Activated T-helper 1 cell treated with anti-CD3 and anti-CD28 coated beads, Interleukin-2, amount 50 U/mL, for 16 hours (primary cell): ENCODE measurements at places on chromosomes 1 and 21.

DNA sequence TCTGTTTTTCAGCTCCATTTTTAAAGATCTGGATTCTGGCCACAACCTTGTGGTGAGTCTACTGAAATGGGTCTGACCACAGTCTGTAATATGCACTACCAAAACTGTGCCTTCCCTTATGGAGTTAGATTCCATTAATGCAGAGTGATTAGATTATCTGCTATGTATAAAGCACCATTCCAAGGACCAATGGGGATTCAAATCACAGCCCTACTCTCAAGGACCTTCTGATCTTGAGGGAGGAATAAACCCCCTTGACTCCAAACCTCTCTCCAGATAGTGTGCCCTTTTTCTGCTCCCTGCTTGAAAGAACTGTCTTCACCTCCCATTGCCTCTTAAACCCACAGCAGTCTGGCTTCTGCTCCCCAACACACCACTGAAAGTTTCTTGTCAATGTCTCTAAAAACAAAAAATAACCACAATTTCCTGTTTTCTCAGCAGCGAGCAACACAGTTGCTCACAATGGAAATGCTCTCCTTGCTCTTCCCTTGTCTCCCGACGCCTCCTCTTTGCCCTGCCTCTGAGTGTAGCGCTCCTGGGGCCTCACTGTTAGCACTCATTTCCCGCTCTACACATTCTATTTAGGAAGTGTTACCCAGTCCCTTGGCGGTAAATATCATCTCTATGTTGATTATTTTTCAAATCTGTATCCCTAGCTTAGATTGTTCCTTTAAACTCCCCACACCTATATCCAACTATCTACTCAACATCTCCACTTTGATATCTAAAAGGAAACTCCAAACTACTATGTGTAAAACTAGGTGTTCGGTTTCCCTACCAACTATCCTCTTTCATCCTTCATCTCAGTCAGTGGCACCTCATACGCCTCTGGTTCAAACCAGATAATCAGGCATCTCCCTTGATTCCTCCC, 13.6 kb downstream of the PCNX2 start:
- DNase-seq = no peak

DNA sequence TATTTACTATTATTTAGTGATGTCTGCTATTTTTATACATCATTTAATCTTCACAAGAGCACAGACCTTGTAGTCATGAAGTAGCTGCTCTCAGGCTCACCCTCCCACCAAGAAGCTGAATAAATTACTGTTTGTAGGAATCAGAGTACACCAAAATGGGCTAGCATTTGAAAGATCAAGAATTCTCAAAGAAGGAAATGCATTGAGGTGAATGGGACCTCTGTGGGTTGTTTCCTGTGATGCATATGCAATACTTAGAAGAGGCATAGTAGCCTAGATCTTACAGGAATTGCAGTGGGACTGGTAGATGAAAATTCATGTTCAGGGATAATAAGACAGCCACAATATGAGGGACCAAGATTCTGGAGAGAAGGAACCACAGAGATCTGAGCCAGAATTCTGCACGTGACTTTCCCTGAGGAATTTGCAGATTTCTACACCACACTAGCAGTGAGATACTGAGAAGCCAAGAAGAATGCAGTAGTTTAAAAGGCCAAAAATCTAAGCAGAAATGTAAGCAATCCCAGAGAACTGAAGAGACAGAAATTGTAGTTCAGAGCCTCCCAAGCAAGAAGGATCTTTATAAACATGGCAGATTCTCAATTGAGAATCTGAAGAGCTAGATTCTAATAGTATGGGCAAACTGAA, 307.0 kb downstream of the ST6GALNAC3 start:
- DNase-seq = no peak

GRCh38 chr1:44565259-44565750, 109.0 kb downstream of the TMEM53 start:
- no peak for DNase-seq

DNA sequence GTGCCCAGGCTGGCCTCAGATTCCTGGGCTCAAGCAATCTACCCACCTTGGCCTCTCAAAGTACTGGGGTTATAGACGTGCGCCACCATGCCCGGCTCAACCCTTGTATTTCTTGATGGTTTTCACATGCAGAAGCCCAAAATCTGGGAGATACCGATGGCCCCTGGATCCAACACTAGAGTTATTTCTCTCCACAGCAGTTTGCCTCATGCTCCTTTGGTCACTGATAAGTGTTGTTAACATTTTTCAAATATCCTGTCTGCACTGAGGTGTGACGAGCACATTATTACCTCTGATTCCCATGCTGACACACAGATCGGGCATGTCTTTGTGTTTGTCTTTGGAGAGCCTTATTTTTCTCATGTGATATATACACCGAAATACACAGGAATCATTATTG, 107.0 kb downstream of the KIF26B start:
- DNase-seq = no peak

DNA sequence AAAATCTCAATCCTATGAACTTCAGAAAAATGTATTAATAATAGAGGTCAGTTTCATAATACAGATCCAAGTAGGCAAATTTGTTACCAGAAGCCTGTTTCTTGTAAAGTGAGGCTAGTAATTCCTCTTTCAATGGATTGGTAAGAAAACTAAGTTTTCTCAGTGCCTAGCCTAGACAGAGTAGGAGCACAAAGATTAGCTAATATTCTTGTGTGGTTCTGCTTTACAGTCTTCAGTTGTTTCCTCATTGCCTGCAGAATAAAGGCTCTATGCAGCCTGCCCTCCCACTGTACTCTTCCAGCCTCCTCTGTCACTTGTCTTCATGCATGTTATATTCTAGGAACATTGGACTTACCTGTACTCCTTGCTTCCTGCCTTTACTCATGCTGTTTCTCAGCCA, 2.4 kb upstream of the PPP1R15B start:
- DNase-seq = no peak

DNA sequence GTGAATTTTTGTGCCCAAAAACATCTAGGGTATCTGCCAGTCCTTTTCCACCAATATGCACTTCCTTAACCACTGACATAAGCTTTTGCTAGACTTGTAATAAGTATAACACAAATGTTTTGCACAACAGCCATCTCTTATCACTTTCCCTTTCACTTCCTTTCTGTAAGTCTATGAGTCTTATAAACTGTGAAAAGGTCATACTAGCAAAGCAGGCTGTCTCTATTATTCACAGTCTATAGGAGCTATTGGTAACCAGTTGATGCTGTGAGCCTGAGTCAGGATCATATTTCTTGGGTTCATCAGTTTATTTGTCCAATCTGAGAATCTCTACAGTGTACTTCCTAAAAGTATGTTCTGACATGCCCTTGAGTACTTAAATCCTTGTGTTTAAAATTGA, 172.6 kb downstream of the CHRM3 start:
- DNase-seq = no peak

GRCh38 chr1:5646486-5647149, 345.6 kb downstream of the NPHP4 start:
- no peak for DNase-seq

DNA sequence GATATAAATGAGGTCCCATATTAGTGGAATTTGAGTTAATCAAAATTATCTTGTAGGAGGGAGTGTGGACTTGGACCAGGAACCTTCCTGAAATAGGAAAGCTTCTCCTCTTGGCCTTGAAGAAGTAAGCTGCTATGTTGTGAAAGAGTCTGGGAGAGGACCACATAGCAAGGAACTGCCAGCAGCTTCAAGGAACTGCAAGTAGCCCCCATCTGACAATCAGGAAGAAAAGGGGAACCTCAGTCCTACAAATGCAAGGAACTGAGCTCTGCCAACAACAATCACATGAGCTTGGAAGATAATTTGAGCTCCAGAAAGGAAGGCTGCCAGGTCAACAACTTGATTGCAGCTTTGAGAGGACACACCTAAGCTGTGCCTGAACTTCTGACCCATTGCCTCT, 8.2 kb upstream of the PRMT6 start:
- no peak for DNase-seq
